ENCODE measurements at places on chromosomes 16 and 17.
A peak's percentile ranks its signal among the peaks of the same experiment; 100 is the strongest.

- DNase-seq, result no peak
Measured at GRCh38 chr17:27264068-27264812, 29.7 kb upstream of the WSB1 start.

DNA sequence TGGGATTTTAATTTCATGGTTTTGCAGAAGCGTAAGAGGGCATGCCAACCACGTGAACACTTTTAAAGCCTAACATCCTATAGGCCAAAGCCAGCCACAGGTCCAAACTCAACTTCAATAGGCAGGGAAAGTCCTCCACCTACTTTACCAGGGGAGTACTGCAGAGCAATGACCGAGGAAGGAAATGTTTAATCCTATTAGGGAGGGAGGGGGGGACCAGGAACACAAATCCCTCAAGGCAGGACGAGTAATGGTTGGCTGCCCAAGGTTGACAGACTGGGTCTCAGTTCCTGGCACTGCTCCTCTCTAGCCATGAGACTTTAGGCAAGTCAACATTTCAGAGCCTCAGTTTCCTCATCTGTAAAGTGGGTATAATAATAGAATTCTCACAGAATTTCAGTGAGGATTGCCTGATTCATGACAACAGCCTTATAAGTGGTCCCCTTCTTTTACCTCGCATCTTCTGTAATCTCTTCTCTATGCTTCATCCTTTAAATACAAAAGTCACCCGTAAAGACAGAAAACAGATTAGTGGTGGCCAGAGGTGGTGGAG, 315.8 kb downstream of the HAPSTR1 start:
- no peak for DNase-seq

DNA sequence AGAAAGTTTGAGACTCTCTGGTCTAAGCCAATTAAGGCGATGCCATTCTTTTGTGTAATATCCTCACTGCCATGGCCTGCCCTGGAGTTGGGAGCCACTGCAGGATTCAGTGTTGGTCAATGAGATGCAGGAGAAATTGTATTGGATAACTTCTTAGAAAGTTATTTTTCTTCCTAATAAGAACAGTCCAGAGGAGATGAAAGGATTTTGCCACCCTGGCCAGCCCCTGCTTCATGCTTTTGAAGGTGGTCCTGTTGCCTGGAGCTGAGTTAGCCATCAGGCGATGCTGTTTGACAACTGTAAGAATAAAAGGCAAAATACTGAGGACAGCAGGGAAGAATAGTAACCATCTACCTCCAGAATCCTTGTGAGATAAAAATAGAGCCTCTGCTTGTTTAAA, 35.4 kb upstream of the CNTNAP4 start:
- no peak for DNase-seq

GRCh38 chr16:69928856-69929400, 22.2 kb upstream of the CLEC18A start:
- DNase-seq, result no peak

DNA sequence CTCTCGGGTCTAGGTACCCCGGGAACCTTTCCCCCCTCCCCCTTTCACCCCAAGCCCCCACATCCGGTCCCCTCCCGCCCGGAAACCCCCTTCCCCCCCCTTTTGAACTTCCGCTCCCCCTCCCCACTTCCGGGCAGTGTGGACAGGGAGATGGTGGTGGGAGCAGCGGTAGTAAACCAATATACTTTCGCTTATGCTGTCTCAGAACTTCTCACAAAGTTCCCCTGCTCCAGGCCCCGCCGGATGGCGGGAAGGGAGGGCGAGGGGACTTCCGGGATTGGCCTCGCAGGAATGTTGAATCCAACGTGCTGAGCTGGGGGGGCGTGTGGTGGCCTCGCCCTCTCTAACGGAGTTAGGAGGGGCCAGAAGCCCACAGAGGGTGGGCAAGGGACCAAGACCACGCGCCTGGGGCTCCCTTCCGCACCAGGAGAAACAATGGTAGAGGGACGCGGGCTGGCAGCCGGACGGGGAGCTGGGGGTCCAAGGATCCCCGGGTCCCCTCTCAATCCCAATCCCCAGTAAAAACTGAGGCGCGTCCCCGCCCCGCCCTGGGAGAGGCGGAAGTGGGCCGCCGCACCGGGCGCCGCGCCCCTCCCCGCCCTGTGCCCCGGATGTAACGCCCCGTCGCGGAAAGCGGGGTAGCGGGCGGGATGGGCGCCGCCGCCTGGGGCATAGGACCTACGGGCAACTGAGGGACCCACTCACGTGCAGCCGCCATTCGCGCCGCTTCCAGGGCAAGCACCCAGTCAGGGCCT, 742 bp downstream of the PFN1 start:
- DNase-seq, result peak; percentile 62

DNA sequence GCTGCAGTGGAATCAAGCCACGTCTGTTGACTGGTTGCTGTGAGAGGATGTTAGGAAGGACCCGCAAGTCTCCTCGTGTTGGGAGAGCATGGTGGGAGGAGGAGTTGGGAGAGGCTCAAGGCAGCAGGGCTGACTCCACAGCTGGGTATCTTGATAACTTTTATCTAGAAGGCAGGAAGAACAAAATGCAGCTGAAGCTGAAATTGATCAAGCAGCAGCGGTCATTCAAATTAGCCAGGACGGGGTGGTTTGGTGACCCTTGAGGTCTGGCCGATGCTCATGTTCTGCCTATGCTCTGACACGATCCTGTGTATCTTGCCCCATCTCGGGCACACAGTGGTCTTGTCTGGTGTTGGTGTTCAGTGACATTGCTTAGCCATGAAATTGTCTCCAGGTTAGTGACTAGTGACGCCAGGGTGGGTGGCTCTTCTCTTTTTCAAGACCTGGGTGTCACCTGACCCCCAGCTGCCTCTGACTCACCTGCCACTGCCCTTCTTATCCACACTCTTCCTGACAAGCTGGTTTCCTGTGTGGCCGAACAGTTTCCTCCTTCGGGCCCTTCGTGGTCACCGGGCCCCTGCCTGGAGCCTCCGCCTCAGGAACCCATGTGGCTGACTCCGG, 19.1 kb downstream of the NPTX1 start:
- peak; percentile 24 for DNase-seq

DNA sequence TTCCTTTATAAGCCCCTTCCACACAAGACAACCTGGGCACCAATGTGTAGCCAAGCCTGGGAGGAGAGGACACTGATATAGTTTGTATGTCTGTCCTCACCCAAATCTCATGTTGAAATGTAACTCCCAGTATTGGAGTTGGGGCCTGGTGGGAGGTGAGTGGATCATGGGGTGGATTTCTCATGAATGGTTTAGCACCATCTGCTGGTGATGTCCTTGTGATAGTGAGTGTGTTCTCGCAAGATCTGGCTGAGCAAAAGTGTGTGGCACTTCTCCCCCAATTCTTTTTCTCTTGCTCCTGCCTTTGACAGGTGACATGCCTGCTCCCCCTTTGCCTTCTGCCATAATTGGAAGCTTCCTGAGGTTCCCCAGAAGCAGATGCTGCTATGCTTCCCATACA, 135.8 kb downstream of the USP31 start:
- peak; percentile 1 for DNase-seq

DNA sequence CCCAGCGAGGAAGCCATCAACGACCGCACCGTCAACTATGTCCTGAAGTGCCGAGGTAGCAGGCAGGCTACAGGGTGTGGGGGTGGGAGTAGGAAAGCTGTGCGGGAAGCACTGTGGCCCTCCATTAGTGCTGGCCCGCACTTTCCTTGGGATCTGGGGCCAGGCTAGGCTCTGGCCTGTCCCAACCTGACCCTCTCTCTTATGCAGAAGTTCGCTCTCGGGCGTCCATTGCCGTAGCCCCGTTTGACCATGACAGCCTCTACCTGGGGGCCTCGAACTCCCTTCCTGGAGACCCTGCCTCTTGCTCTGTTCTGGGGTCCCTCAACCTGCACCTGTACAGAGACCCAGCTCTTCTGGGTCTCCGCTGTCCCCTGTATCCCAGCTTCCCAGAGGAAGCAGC, 8.6 kb downstream of the PLEKHG4 start:
- no peak for DNase-seq

DNA sequence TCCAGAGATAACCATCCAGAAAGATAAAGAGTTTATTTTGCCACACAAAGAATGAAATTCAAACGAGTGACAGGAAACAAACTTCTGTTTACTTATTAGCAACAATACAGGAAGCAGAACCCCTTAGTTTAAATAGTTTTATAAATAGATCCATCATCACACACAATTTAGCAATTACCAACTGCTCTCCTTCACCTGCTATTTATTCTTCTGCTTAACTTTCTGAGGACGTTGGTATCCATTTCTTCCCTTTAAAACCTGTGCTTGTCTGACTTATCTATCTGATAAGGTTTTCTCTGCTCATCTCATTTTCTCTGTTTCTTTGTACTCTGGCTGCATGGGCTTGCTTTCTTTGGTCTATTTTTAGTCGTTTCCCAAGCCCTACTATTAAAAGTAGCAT, 4.3 kb upstream of the ADAMTS18 start:
- DNase-seq, result no peak

GRCh38 chr17:17737961-17738894, 57.0 kb downstream of the RAI1 start:
- peak; percentile 12 for DNase-seq

GRCh38 chr16:67825119-67825518, 17.0 kb upstream of the THAP11 start:
- no peak for DNase-seq

DNA sequence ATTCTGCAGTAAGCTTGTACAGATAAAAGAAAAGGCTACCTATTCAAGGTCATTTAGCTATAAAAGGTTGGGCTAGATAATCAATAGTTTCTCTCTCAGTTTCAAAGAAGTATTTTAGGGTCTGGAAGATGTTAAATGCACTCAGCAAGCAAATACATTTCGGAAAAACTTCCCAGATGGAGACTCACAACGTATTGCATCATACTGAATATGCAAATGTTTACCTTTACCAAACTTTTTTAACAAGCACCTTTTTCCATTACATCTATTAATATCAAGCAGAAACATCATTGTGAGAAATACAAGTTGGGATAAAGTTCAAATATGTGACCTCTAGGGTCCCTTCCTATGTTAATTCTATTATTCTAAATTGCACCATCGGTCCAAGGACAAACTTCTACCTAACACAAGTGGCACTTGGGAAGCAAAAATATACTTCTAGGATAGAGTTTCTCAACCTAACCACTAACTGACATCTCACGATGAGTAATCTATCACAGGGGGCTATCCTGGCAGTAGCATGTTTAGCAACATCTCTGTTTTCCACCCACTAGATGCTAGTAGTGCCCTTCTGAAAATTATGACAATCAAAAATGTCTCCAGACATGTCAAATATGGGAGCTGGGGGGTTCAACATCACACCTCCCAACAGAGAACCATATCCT, 14.5 kb downstream of the KANSL1 start:
- DNase-seq, result peak; percentile 30

GRCh38 chr16:53091466-53092211, 36.8 kb downstream of the CHD9 start:
- DNase-seq, result peak; percentile 71

DNA sequence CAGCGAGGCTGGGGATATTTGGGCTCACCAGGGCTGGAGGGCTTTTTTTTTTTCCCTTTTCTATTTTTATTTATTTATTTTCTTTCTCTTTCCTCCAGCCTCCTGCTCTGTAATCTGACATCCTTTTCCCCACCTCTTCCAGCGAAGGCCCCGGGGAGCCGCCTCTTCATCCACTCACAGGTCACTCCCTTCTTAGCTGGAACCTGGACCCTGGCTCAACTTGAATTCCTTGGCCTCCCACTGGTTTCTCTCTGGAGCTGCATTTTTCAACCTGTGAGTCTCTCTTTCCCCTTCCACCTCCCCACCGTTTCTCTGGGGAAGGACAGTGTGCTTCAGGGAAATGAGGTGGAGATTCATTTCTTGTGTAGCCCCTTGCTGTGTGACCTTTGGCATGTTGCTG, 82.0 kb downstream of the MRM1 start:
- no peak for DNase-seq

DNA sequence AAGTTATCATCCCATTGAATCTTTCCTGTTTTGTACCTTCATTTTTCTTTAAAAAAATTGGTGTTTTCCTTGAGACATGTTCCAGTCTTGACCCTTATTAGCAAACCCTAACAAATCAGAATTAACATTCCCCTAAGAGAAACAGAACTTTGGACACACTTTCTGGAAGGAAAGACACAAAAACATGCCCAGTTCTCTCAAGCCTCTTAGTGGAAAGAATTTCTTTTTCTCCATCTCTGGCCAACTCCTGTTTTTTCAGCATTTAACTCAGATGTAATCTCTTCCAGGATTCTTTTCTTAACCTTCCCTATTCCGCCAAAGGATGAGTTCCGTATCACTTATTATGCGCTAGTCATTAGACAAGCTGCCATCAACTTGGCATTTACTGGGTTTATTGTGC, 23.9 kb upstream of the CDH8 start:
- DNase-seq, result no peak

GRCh38 chr17:329784-330420, 22.7 kb downstream of the RPH3AL start:
- DNase-seq, result no peak

DNA sequence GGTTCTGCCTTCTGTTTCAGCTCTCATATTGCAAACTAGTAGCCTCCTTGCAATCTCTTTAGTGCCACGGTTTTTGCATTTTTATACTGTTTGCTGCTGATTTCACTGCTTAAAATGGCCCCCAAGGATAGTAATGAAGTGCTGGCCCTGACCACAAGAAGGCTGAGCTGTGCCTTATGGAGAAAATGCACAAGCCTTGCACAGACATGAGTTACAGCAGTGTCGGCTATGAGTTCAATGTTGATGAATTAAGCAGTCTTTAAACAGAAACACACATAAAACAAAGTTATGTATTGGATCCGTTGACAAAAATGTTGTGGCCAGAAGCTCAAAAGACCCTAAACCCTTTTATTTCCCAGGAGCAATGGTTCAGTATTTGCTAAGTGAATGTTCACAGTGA, 210.6 kb upstream of the DYNLRB2 start:
- DNase-seq, result no peak

DNA sequence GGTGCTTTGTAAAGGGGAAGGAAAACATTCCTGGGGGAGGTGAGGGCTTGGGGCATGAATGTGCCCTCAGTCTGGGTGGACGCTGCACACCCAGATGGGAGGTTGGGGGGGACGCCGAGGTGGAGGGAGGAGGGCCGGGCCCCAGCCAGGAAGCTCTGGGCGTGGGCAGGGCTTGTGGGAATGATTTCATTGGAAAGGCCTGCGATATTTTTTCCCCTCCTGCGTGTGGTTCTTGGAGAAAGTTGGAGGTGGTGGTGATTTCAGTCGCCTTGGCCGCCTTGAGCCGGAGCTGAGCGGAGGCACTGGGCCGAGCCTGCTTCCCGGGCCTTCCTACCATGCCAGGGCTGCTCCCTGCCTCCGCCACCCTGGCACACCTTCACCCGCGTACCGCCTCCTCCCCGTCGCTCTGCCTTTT, 26.4 kb upstream of the CLEC18A start:
- peak; percentile 69 for DNase-seq

DNA sequence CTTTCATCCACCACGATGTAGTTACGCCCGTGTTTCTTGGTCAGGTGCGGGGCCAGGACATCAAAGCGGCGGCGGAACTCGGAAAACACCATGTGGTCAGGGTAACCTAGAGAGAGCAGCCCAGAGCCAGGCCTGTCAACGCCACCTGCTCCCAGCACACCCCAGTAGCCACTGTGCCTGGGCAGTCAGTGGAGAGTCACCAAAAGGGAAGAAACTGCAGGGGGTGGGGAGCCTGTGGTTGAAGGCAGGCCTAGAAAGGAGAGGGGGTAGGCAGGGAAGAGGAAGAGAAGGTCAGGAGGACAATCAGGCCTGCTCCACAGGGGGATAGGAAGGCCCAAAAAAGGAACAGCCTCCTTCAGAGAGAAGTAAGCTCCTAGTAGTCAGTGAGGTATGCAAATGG, 64.1 kb downstream of the PIPOX start:
- peak; percentile 89 for DNase-seq

Data from myocyte (in vitro differentiated cells).